ENCODE measurements at places on chromosomes 1 and 21.

GRCh38 chr1:220894924-220895256, 15.6 kb downstream of the HLX start:
- DNase-seq = no peak

DNA sequence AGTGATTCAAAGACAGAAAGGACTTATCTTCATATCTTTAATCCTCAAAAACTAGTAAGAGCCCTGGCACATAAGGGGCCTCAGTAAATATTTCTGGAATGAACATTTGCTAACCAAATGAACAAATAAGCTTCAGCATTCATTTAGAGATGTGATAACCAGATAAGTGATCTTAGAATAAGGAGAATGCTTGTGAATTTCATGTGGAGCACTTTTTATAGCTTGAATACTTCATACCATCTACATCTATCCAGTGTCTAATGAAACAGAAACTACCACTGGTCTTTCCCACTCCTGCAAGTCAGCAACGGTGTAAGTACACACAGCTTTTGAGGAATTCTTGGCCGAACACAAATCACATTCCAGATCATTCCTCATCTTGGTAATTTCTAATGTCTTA, 38.5 kb downstream of the EDEM3 start:
- DNase-seq = peak; percentile 56

- DNase-seq = no peak
These were observed 280.4 kb downstream of the BRINP2 start for GRCh38 chr1:177451191-177451590.

DNA sequence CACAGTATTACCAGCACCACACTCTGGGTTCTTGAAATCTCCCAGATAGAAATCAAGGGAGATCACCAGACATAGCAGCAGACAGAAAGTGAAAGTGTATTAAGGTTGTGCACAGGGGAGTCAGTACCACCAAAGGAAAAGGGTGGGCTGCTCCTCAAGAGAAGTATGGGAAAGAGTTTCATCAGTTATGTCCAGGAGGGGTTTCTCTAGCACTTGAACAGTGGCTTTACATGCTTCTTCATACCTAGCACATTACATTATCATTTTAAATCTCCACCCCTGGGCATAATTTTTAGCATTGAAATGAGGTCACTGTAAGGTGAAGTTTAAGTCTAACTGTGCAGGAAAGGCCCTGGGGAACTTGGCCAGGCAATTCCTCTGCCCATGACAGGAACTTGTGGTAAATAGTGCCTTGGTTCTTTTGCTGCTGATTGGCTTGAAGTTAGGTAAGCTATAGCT, 601.0 kb downstream of the NUF2 start:
- no peak for DNase-seq

- DNase-seq = no peak
These were observed 90.4 kb downstream of the NPHP4 start for GRCh38 chr1:5901841-5902240.

DNA sequence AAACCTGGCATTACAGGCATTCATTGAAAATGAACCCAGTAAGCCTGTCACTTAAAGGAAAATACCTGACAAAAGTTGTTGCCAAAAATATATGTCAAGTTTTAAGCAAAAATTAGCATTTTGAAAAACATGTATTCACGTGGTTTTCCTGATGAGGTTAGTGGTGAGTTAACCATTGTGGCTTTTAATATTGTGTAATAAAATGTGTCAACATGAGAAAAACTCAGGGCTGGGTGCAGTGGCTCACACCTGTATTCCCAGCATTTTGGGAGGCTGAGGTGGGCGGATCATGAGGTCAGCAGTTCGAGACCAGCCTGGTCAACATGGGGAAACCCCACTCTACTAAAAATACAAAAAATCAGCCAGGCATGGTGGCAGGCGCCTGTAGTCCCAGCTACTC, 731.4 kb downstream of the KCNT2 start:
- DNase-seq = no peak

DNA sequence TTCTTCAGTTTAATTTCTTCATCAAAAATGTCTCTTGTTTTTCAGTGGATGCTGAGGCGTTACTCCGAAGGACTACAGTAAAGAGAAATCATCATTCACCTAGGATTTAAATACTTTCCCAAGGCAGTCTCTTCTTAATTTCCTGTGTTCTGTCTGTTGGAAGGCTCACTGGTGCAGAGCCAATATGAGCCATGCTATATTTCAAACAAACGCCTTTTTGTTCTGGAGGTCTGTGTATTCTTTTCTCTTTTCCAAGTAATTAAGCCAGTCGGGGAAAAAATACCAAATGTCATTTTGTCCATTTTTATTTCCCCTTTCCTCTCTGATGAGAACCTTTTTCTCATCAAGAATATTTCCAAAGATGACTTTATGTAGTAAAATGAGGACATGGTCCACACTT, 206.5 kb downstream of the RWDD3 start:
- no peak for DNase-seq

DNA sequence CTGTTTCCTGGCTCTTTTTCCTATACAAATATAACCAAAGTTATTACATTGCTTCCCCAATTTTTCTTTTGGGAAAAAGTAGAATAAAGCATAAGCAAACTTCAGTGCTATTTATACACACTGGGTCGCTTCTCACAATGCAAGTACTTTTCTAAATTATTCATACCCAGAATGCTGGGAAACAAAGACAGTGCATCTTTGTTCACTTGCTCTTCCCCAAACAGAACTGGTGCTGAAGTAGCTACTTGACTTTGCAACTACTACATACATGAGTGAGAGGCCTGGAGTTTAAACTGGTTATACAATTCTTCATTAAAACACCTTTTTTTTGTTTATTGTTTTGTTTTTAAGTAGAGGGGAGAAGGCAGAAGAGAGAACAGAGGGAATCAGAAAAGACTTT, 40.2 kb downstream of the STX6 start:
- DNase-seq = no peak

- no peak for DNase-seq
These were observed 8.4 kb upstream of the CRYBG2 start for GRCh38 chr1:26362331-26362730.

GRCh38 chr1:16302709-16303627, 49.3 kb downstream of the FBXO42 start:
- DNase-seq = no peak

DNA sequence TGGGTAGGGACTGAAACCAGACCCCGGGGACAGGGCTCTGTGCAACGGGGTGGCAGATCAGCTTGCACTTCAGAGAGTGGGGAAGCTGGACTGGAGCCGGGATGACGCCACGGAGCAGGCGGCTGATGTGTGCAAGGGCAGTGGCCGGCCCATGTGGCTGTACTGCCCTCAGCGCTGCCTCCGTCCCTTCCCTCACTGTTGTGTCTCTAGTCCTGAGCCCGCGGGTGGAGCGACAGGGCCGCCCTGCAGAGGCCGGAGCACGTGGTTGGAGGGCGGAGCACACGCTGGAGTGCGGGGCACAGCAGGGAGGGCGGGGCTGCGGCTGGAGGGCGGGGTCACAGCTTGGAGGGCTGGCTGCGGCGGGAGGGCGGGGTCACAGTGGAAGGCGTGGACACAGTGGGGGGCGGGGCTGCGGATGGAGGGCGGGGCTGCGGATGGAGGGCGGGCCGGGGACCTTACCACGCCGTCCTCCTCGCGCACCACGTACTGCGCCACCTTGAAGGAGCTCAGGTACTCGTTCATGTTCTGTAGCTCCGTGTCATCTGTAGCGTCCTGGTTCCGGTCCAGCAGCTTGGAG, 52.4 kb downstream of the CHD5 start:
- peak; percentile 19 for DNase-seq

DNA sequence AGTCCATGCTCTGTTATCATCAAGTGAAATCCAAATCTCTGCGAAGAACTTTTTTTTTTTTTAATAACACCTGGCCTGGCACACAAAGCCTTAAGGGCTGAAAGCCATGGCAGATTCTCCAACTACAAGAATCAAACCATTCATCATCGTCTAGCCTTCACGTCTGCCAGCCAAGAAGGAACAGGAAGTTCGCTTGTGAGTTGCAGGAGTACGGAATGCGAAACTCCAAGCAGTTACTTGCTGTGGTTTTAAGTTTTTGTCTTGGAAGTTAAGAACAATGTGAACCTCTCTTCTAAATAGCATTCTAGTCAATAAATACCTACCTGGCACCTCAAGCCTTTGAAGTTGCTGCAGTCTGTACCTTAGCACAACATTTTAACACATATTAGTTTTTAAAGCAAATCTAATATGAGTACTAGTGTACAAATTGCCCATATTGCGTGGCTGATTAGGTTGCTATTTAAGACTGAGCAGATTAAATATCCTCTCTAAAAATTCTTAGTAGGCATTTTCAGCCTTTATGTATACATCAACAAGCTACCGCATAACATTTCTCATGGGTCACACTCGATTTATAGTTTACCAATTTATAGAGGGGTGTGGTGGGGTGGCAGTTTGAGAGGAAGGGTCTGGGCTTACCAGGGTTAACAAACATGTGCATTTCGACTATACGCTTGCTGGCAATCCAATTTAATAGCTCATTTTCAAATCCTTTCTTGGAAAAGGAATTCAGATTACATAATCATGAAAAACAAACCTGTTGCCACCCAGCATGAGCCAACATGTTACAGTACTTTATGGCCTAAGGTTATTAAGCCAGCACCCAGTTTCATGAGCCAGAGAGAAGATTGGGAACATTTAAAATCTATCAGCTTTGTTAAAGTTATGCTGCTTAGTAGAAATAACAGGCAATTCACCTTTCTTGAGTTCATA, 22.2 kb upstream of the PTPN14 start:
- DNase-seq = no peak

- no peak for DNase-seq
These were observed 636.9 kb downstream of the KIF26B start for GRCh38 chr1:245791410-245792312.

DNA sequence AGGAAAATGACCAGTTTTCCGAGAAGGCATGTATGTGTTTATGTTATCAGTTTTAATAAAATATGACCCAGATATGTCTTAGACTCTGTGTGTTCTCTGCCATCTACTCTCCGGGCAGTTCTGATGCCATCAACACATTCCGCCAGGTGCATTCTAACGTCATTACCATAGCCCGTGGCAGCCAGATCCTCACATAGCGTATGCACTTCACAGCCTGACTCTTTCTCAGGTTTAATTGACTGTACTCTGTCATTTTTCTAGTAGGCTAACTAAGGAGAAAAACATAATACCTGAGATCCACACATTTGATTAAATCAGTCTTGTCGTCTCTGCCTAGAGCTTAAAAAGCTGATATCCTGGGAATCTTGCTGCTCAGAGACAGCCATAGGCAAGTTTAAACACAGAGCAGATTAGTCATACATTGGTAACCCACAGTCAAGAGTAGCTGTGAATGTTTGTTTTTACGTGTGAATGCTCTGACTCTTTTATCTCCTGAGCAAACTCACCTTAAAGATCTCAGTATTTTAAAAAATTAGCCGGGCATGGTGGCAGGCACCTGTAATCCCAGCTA, 175.9 kb downstream of the GREM2 start:
- no peak for DNase-seq

DNA sequence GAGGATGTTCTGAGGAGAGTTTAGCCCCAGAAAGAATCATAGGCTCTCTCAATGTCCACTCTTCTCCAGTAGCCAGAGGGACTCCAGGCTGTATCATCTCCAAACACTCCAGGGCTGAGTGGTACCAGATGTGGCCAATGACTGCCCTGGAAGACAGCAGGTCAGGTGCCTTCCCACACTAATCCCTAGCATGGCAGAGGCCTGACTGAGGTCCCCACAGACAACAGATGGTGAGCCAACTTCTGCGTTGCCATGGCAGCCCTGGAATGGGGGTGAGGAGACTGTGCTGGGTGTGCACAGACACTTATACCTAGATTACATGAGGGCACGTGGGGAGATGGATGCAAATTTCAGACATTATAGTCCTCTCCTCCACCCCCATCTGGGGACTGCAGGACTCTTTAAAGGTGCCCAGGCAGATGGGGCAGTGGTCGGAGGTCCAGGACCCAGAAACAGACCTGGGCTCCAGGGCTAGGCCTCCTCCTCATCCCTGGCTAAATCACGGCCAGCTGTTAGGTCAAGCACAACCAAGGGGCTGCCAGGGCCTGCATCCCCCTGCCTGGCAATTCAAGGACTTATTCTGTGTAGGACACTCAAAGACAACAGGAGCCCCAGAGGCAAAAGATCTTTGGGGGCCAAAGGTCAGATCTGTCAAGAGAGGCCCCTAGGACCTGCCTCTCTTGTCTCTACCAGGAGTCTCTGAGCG, 42.9 kb downstream of the CAMK2N1 start:
- peak; percentile 63 for DNase-seq

DNA sequence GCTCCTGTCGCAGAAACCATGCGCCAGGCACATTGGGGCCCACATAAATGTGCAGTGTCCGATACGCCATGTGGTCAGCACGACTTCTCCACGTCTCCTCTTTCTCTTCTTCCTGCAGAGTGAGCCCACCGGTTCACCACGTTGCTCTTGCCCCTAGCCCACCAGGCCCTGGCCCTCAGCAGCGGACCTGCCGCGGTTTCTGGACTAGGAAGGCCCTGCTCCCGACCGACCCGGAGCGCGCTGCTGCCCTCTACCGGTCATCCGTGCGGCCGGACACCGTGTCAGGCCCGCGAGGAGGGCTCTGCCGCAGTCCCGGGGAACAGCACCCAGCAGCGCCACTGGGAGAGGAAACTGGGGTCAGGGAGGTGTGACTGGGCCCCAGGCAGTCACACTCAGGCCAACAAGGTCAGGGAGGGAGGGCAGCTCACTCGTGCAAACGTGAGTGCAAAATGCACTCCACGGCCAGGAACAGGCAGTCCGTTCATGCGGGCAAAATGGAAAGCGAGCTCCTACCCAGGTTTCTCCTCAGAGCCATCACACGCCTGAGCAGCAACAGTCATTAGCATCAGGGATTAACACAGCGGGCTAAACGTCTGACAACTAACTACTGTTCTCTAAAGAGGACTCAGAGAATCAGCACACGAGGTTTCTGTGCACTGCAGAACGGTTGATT, 13.7 kb downstream of the TLR5 start:
- no peak for DNase-seq

DNA sequence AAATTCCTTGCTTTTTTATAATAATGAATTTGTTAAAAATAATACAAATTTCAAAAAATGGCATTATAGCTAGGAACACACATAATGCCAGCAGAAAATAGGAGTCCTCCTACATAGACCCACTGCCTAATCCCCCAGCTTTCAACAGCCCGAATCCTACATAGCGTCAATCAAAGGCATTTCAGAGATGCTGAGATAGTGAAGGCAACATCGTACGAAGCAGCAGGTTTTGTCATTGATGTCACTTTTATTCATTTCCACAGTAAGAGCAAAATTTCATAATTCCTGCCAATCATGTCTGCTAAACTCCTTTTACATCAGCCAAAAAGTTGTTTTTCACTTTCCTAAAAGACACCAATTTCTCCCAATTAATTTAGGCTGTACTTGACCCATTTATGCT, 94.1 kb downstream of the GREM2 start:
- DNase-seq = no peak

GRCh38 chr1:223849352-223850254, 3.9 kb upstream of the TP53BP2 start:
- no peak for DNase-seq

GRCh38 chr1:233627823-233628222, 13.9 kb downstream of the KCNK1 start:
- DNase-seq = no peak

DNA sequence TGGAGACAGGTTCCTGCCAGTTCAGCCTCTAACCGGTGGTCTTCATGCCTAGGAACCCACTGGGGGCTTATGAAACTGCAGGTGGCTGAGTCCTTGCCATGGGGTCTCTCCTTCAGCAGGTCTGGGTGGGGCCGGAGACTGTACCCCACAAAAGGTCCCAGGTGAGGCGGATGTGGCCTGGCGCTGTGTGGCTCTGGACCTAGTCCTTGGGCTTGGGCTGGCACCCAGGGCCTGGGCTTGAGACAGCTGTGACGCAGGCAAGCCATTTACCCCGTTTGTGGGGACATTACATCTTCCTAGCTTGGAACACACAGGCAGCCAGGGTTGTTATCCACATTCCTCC, 5.9 kb upstream of the SLX9 start:
- no peak for DNase-seq
